Tibial nerve (tissue), 4 donors: ENCODE measurements at places on chromosomes 3 and 15. TPM values are rescaled to one million over a fixed set of nuclear protein-coding genes. Genes with fewer than 3 reads are reported as not detected.

GRCh38 chr15:33874156-33874555 lies 94.1 kb upstream of the CHRM5 start:
- no peak for DNase-seq

GRCh38 chr3:143989461-143989860 lies 17.8 kb downstream of the DIPK2A start:
- DNase-seq, result no peak

TERB2 gene
- not detected for total RNA-seq

DNA sequence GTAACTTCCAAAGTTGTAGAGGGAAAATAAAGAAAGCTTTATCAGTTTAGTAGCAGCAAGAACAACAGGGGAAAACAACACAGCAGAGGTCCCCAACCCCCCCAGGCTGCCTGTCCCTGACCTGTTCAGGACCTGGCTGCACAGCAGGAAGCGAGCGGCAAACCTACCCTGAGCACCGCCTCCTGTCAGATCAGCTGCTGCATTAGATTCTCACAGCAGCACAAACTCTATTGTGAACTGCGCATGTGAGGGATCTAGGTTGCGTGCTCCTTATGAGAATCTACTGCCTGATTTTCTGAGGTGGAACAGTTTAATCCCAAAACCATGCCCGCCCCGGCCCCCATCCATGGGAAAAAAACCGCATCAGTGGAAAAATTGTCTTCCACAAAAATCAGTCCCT lies 40.3 kb downstream of the USP50 start:
- DNase-seq, result no peak

DNA sequence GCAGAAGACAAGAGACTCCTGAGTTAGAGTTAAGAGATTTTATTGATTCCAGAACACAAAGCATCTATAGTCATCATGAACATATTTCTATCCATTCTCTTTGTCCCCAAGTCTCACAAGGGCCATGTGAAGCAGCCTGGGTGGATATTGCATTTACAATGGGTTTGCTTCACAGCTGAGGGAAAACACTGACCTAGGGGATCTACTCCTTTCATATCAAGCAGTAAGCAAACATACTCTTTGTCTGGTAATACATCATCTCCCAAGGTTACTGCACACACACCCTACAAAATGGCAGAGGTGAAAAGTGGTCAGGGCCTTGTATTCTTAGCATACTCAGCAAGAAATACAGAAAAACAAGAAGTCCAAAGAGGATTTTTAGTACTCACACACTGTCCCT lies 267.7 kb upstream of the BCHE start:
- DNase-seq, result no peak

GRCh38 chr3:126450219-126450618 lies 25.5 kb downstream of the ZXDC start:
- DNase-seq, result no peak

WNT5A gene
- 34.5 TPM for total RNA-seq

DNA sequence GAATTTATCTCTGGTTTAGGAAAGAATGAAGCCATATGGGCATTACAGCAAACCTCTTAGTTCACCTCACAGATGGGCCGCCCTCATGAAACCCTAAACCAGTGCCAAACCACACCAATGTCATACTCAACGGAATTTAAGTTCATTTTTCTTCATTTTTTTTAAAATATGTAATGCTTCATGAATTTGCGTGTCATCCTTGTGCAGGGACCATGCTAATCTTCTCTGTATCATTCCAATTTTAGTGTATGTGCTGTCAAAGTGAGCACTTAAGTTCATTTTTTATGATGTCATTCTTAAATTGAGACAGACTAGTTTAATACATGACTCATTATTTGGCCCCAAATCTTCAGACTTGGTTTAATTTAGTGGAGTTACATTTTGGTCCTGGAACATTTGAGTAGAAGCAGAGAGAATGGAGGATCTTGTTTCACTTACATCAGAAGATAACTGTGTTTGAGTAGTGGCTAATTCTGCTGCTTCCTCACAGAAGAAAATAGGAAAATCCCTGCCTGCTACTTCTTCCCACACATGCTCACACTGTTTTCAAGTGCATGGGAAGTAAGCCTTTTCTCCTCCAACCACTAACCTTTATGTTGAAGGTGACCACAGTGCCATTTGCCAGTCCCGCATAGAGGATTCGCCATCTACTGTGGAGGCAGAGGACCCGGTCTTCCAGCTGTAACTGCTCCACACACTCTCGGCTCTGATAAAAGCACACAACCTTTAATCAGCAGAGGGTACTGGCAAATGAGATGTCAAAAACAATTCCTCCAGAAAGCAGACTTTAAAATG lies 63.3 kb downstream of the ZNF106 start:
- no peak for DNase-seq

DNA sequence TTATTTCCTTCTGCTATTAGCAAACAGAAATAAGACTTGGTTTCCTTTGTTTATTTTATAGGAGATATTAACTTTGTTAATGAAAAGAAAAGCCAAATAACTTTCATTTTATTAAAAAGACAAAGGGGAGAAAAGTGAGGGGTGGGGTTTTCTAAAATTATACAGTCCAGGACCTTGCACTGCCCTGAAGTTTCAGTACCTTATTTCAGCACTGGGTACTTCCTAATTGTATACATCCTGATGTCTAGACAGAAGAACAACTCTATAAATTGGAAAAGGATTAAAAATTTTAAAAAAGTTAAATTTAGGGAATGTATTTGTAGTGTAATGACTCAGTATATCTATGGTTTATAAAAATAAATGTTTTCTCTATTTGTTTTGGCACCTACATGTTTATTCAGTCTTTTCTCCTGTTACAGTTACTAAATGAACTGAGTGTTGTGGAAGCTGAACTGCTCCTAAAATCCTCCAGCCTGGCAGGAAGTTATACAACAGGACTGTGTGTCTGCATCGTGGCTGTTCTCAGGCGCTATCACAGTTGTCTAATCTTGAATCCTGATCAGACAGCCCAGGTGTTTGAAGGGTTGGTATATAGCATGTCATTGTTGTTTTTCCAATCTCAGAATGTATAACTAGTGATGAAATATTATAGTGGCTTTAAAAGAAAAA lies 27.6 kb upstream of the P2RY13 start:
- no peak for DNase-seq

DNA sequence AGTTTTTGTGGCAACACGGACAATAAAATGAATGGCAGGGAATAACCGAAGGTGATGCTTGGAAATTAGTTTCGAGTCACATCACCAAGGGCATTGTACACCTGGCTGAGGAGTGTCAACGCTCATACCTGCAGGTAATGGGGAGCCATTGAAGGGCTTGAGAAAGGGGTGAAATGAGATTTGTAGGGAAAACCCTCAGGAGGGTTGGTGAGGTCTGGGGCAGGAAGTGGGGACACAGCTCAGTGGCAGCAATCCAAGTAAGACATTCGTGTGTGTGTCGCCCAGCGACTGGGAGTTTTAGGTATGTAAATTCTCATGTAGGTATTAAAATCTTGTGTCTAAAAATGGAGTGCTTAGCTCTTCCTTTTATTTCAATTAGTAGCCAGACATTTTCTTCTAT lies 14.3 kb downstream of the PARP14 start:
- no peak for DNase-seq

- DNase-seq, result no peak
These were observed 219.8 kb downstream of the SQOR start for GRCh38 chr15:45854455-45855202.

FMN1 gene
- total RNA-seq, result 19.7 TPM

SLC9C1 gene
- total RNA-seq, result not detected

CPNE4 gene
- total RNA-seq, result not detected

ZIC4 gene
- not detected for total RNA-seq

- no peak for DNase-seq
These were observed 49.8 kb downstream of the KCNMB2 start for GRCh38 chr3:178586076-178586475.

STRIT1 gene
- not detected for total RNA-seq

GUCA1C gene
- not detected for total RNA-seq

DNA sequence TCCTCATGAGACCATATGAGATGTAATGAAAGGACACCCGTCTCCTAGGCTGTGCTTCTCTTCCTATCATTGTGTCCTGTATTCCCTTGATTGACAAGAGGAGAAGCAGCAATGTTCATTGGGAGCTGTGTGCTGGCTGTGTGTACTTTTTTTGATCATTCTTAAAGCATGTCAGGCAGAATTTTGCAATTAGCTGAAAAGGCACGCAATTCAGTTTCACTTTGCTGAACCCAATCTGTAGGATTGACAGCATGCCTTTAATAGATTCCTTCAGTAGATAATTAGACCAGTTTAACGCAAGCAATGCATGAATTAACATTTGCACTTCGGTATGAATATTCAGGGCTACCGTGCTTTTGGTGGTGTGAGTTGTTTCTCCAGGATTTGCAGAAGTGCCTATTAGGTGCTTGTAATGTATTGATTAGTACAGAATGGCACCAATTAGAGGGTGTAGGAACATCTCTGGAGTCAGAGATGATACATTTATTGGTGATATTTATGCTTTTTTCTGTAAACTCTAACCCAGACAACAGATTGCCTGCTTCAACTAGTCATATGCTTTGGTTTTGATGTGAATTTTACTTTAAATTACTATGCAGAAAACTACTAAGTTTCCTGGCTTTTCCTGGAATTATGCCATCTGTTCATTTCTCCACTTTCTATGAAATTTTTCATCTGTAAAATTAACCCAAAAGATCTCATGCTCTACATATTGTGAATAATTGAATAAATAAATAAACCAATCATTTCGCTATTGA lies 114.3 kb downstream of the NSUN3 start:
- DNase-seq, result no peak

GRCh38 chr3:78870484-78870883 lies 897.3 kb downstream of the ROBO1 start:
- no peak for DNase-seq

DNA sequence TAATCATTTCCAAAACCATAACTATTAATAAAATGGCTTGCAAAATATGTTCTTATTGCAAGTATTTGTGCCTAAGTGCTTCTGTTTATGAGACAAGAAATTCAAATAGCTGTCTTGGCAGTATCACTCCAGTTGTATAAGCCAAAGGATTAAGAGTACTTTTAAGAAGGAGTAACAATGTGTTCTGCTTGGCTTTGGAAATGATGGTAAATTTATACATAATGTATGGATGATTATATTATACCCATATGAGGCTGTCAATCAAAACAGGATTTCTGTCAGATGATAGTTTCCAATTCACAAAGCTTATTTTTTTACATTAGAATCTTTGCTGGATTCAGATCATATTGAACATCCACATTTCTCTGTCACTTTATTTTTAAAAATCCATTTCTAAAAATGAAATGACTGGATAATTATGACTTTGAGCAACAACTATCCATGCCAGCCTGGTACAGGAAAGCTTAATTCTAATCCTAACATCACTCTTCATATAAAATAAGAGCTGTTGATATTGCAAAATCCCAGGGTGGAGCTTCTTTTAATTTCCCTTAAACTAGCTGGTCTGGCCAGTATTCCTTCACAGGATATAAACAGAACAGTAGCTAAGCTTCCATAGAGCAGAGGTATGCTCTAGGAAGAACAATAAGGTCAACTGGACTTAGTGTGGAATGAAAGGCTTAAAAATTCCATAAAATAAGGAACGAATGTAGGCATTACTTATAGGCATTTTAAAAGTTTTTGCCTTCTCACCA lies 30.0 kb upstream of the ZNF280D start:
- no peak for DNase-seq

DNA sequence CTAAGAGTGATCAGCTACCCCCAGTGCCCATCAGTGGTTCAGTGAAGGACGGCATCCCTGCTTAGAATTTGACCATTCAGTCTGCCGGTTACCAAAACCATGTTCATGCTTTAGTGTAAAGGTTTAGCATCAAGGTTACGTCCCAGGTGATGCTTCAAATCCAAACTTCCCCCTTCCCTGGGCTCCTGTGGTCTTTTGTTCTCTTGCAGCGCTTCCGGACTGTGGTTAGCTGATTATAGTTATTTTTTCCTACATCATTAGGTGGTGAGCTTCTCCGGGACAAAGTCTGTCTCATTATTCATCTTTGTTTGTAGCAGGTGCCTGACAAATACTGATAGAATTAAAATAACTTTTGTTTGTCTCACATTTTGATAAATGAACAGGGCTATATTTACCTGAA lies 28.3 kb upstream of the MYZAP start:
- no peak for DNase-seq

DNA sequence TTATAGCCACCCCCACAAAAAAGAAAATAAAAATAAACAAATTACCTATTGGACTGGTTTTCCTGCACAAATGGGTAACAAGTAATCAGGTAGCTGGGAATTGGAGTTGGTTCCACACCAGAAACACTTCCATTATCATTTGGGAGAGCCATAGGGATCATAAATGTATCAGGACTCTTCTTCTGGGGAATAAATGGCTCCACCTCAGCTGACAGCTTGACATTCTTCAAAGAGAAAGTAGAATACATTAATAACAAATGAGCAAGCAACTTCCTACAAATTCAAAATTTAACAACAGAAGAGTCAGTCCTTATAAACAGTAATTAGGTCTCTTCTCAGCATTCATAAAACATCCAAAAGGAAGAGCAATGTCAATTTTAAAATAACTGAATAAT lies 8.7 kb downstream of the SECISBP2L start:
- DNase-seq, result no peak

DNA sequence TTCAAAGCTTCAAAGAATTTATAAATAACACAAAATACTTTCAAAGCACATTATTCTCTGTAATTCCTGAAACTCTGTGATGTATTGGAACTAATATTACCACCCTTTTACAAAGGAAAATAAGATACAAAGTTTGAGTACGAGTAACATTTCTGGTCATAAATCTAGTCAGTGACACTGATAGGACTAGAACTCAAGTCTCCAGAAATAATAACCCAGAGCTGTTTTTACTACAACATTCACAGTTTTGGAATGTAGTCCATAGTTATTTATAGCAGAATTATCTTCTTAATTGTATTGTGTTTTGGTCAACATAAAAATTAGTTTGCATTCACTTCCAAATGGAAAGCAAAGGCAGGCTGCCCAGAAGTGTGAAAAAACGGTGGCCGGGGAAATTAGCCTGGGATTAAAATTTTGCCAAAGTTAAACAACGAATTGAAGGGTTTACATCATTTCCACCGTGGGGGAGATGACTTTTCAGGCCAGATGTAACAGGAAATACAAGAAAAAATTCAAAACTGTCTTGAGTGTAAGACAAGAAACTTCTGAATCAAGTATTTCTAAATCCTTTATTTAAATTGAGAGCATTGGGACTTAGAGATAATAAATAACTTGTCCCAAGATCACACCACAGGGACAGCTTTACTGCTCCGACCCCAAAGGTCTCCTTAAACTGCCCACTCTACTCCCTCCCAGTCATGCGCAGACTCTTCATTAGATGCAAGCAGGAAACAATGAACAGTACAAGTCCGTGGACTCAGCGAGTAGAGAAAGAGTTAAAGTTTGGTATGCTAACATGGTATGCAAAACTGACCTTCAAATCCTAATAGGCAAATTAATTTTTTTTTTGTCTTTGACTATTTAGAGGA lies 74.3 kb upstream of the VGLL4 start:
- DNase-seq, result no peak
